ENCODE measurements at places on chromosomes 5 and 9. TPM values are rescaled to one million over a fixed set of nuclear protein-coding genes. Genes with fewer than 3 reads are reported as not detected.

DNA sequence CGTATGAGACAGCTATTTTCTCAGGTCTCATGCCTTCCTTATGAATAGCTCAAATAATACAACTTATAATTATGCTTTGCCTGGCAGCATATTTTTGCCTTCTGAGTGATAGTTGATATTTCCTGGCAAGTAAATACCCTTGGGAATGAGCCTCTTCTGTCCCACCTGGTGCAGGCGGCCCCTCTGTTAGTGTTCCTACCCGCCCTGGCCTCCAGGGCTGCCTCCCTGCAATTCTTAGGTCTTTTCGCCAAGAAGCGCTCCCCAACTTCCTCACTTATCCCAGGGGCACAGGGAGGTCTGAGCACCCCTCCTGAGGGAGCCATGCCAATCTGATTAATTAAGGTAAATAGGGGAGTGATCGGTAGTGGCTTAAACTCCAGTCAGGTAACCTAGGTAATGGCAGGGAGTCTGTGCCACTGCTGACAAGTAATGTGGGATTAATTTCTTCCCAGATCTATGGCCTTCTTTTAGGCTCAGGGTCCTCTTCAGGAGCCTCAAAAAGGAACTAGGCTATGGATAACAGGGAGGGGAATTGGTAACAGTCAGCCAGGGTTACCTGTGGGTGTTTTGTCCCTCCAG, 81.5 kb downstream of the GALNT10 start:
- no peak for DNase-seq

- DNase-seq, result peak; percentile 39
Measured at GRCh38 chr5:171336521-171337209, 27.6 kb downstream of the TLX3 start.

DNA sequence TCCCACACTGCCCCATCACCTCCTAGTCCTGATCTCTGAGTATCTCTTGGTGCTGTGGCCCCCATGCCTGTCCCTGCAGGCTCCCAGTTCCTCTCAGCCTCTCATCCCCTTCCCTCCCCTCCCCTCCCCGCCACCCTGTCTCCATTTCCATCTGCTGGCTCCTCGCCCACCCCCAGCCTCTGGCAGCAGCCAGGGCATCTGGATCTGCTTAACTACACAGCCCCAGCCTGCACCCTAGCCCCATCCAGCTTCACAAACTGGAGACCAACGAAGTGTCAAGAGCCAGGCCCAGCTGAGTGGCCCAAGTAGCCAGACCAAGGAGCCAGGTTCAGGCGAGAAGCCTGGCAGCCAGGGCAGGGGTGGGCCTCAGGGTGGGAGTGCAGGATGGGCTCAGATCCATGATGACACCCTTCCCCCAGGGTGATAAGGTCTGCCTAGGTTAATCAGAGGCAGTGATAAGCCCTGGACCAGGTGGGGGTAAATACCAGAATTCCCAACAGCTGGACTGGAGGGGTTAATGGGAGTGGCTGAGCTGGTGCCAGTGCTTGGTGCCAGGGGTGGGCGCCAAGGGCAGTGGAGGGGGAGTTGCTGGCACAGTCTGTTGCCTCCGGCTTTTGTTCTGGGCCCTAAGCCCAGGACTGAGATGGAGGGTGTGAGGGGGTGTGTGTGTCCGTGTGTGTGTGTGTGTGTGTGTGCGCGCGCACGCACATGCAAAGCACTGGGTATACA, 2.5 kb downstream of the IL11RA start:
- no peak for DNase-seq

Gene FCN2
- total RNA-seq, result not detected

DNA sequence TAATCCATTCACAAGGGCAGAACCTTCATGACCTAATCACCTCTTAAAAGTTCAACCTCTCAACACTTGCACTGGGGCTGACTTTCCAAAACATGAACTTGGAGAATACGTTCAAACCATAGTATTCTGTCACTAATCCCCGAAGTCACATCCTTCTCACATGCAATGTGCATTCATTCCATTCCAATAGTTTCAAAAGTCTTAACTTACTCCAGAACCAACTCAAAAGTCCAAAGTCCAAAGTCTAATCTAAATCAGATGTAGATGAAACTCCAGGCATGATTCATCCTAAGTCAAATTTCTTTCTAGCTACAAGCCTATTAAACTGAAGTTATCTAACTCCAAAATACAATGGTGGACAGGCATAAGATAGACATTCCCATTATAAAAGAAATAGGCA, 21.7 kb upstream of the ADAMTSL1 start:
- DNase-seq, result no peak

GRCh38 chr5:115767424-115767823, 49.0 kb downstream of the CDO1 start:
- DNase-seq, result no peak

- peak; percentile 61 for DNase-seq
Measured at GRCh38 chr5:2093859-2094615, 211.3 kb upstream of the IRX4 start.

- DNase-seq, result no peak
Measured at GRCh38 chr9:98159301-98159700, 33.1 kb downstream of the CORO2A start.

Gene PCDHA13
- total RNA-seq, result 0.50 TPM

- DNase-seq, result no peak
Measured at GRCh38 chr5:61293873-61294272, 38.2 kb upstream of the ZSWIM6 start.

DNA sequence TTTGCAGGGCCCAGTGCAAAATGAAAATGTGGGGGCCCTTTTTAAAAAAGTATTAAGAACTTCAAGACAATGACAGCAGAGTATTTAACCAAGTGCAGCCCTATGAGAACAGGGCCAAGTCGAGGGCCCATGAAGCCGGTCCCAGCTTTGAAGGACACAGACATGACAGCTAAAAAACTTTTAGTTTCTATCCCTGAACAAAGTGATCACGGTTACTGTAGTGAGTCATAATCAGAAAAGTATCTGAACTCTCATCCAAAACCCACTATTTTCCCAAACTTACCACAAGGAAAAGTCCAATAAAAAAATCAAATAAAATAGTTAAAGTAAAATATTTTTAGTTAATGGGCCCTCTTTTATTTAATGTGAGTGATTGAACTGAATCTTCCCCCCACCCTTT, 126.0 kb downstream of the MEF2C start:
- DNase-seq, result no peak

GRCh38 chr5:90902651-90903386, 344.2 kb downstream of the ADGRV1 start:
- no peak for DNase-seq

Gene WNT8A
- total RNA-seq, result not detected

GRCh38 chr5:169229342-169229892, 71.5 kb downstream of the SLIT3 start:
- DNase-seq, result no peak

GRCh38 chr5:36743891-36744772, 132.4 kb upstream of the NIPBL start:
- DNase-seq, result peak; percentile 75

- peak; percentile 87 for DNase-seq
Measured at GRCh38 chr5:140251527-140251973, 51.4 kb downstream of the PFDN1 start.

Gene ICE1
- total RNA-seq, result 14.1 TPM

DNA sequence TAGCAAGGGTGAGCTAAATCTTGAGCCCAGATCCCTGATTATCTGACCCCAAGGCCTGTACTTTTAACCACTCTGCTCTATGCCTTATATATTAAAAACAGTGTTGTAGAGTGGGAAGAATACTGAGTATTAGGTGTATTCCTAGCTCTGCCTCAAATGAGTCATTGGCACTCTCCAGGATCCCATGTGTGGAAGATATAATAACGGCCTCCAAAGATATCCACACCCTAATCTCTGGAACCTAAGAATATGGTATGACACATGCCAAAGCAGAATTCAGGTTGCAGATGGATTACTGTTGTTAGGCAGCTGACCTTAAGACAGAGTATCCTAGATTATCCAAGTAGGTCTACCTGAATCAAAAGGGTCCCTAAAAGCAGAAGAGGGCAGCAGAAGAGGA, 110.8 kb downstream of the ADRB2 start:
- no peak for DNase-seq

DNA sequence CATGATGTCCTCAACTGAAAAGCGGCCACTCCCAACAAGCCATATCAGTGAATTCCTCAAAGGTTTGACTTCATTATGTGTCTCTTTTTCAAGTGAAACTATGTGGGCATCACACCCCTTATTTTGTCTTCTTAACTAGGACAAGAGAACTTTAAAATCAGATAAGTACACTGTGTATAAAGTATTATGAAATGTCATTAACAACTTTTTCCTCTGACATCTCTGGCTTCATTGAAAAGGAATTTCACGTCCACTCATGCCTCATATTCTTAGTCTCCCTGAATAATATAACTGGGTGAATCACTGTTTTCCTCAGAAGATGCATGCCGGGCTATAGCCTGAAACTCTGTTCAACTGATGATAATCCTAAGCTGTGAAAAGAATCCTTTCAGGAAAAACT, 415.8 kb downstream of the ACTL7B start:
- DNase-seq, result no peak

Gene NIPSNAP3A
- total RNA-seq, result 44.3 TPM

DNA sequence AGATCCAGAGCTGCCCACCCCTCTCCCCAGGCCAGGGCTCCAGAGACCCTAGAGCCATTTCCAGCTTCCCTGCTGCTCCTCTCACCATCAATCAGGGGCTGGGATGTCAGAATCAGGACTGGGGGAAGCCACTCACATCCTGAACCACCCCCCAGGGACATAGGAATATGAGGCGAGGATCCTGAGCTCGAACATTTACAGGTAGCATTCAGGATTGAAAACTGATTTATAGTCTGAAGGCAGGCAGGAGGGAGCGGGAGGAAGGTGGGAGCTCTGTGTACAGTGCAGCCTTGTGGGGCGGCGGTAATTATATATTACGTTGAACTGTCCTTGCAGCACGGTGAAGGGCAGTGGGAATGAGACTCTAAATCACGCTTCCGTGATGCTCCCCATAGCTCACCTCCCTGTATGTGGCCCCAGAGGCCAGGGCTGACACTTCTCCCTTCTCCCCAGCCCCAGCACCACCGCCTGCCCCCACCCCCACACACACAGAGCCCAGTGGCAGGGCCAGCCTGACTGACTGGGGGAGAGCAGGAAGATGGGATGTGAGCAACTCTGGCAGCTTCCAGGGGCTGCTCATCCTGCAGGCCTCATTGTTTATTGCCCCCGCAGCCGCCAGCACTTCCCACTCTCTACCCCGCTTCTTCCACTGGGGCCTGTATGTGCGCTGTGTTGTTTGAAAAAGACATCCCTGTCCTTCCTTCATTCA, 76.0 kb upstream of the HSPA9 start:
- no peak for DNase-seq

DNA sequence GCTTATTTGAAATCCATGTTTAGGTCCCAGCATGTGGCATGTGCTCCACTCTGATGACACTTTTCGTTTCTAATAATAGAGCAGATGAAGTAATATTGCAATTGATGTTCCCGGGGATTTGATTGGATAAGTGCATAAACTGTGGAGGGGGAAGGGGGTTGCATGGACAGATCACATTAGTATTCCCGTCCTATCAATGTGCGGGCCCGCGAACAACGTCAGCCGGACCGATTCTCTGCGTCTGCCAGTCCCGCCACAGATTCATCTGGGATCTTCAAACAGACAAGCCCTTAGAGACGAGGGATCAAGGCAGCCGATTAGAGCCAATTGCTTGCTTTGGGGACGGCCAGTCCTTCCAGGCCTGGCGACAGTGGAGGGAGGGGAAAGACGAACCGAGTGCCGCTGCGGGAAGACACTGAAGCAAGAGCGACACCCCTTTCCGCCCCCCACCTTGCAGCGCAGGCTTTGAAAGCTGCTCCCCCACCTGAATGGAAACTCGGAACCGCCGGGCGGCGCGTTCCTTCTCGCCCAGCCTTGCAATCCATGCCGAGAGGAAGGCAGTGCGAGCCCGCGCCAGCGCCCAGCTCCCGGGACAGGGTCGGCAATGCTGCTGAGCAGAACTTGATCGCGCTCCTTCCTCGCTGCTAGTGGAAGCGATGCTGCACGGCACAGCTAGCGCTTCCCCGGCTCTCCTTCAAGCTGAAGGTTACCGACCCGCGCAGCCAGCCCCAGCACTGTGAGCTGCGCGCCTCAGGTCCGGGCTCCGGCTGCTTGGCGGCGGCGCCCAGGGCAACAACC, at the start of gene RGS7BP:
TSS of gene RGS7BP (plus strand) at position 247 of the 798 bp plus-strand sequence. CDS start 610 bp downstream, outside the sequence.
- DNase-seq, result no peak

- peak; percentile 44 for DNase-seq
Measured at GRCh38 chr9:36731068-36731956, 158.6 kb downstream of the MELK start.

DNA sequence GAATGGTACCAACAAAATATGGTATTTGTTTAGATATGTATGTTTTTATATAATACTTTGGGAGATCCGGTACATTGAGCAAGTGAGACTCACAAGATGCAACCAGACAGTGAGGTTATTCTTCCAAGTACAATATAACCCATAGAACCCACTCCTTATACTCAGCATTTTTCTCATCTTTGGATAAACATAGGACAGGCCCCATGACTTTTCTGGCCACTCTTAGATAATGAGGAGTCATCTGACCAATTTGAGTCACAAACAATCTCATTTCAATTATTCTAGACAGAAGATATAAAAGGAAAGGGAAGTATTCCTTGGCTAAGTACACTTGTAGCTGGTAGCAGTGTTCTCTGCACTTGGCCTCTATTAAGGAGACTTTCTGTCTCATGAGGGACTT, 150.2 kb downstream of the SGCD start:
- no peak for DNase-seq

Gene GABRA6
- 0.14 TPM for total RNA-seq
